ENCODE measurements at places on chromosomes 7 and 10. TPM values are rescaled to one million over a fixed set of nuclear protein-coding genes. Genes with fewer than 3 reads are reported as not detected.
A peak's percentile ranks its signal among the peaks of the same experiment; 100 is the strongest.

The NUTM2E gene
- total RNA-seq, result 0.06 TPM

DNA sequence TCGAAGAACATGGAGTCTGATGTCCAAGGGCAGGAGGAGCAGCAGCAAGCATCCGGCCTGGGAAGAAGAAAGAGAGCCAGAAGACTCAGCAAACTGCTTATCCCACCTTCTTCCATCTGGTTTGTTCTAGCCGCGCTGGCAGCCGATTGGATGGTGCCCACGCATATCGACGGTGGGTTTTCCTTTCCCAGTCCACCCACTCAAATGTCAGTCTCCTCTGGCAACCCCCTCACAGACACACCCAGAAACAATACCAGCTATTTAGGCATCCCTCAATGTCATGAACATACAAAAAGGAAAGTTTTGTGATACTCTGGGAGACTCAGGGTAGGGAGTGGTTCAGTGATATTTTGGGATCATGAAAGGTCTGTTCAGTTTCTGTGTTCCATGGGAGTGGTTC lies 139.6 kb downstream of the LYZL1 start:
- DNase-seq, result no peak

GRCh38 chr7:99497766-99498545 lies 2.1 kb downstream of the ZNF394 start:
- no peak for DNase-seq

GRCh38 chr7:71739520-71740173 lies 607.7 kb downstream of the GALNT17 start:
- DNase-seq, result no peak

DNA sequence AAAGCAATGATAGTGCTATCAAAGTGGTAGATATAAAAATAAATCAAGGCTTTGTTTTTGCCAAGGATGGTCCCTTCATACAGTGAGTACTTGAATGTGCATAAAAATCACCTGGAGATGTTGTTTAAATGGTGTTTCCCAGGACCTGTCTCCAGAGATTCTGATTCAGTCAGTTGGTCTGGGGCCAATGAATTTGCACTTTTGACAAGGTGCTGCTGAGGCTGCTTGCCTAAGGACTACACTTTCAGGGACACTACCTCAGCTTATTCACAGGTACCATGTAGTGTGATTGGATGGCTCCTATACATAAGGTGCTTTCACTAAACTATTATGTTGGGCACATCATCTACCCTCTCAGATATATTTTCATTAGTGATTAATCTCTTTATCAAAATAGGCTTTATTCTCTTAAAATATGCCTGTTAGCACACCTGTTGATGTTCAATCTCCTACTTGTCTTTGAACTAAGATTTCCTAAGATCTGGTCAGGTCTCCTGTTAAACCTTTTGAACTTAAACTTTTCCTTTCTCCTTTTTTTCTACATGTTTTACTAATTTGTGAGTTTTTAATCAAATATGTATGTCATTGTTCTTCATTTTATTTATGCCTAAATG lies 24.3 kb downstream of the CAPZA2 start:
- no peak for DNase-seq

The ASZ1 gene
- not detected for total RNA-seq

DNA sequence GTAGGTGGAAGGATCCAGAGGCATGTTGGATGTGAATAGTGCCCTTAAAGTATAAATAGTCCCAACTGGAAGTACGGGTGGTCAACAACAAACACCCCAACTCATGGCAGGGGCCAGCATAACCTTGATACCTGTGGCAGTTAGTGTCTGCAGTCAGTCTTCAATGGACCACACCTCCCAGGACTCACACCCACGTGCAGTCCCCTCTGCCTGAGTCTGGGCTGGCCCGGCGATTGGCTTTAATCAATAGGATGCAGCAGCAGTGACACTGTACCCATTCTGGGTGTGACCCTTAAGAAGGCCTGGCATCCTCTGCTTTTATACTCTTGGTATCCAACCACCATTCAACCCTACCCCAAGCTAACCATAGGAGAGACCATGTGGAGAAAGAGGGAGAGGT lies 18.6 kb downstream of the DRGX start:
- no peak for DNase-seq

The MBL2 gene
- not detected for total RNA-seq

DNA sequence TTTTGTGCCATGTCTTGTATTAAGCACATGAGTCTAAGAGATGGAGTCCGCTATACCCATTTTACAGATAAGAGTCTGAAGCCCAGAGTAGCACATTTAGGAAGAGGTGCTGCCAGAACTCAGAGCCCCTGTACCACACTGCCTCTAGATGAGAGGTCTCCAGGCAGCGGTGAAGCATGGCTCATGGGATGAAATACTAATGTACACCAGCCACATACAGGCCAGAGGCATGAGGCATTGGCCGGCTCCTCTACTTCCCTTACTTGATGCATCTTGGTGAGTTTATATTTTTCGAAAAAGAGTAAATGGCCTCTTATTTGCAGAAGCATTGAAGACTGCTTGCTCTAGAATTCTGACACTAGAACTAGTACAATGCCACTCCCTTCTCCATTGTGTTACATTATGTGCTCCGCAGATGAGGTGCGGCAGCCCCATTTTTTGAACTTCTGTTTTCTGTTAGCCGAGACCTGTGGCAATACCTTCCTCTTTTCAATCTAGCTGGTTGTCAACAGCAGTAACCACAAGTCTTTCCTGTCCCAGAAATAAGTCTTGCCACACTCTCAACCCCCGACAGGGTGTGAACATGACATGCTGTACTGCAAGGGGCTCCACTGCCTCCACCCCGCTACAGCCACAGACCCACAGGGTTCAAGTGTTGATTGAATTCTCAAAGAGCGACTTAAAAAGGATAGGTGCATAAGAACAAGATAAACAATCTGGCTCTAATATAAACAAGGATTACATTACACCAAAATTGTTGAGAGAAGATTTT lies 145.3 kb downstream of the CELF2 start:
- no peak for DNase-seq

The NPFFR1 gene
- total RNA-seq, result 0.03 TPM

- no peak for DNase-seq
Measured at GRCh38 chr10:114839901-114840300, 18.3 kb downstream of the FHIP2A start.

The SPDYE1 gene
- 0.09 TPM for total RNA-seq

GRCh38 chr7:27397503-27397902 lies 154.9 kb downstream of the EVX1 start:
- no peak for DNase-seq

The EGR2 gene
- 2.7 TPM for total RNA-seq

GRCh38 chr10:103618575-103619423 lies 125.3 kb downstream of the NEURL1 start:
- DNase-seq, result peak; percentile 46

The OPALIN gene
- total RNA-seq, result not detected

The ST8SIA6 gene
- 0.15 TPM for total RNA-seq

The CACNB2 gene
- total RNA-seq, result 5.1 TPM

GRCh38 chr10:16986406-16987205 lies 143.0 kb downstream of the CUBN start:
- no peak for DNase-seq

- DNase-seq, result no peak
Measured at GRCh38 chr10:9068003-9068402, 1013.5 kb downstream of the GATA3 start.

The POLR1F gene
- total RNA-seq, result 4.8 TPM

The PLPP4 gene
- not detected for total RNA-seq

DNA sequence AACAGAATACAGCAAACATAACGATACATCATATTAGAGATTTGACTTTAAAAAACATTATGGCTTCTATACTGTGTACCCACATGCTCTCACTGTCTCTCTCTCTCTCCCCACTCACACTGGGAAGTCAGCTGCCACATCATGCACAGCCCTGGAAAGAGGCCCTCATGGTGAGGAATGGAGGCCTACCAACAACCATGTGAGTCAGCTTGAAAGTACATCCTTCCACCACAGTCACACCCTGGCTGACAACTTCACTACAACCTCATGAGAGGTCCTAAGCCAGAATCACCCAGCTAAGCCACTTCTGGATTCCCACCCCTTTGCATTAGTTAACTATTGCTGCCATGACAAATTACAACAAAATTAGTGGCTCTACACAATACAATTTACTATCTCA lies 23.3 kb upstream of the GPR22 start:
- no peak for DNase-seq

GRCh38 chr7:12030116-12030515 lies 181.0 kb upstream of the TMEM106B start:
- no peak for DNase-seq

The CD36 gene
- 9.8 TPM for total RNA-seq

The WBP1L gene
- 27.3 TPM for total RNA-seq

DNA sequence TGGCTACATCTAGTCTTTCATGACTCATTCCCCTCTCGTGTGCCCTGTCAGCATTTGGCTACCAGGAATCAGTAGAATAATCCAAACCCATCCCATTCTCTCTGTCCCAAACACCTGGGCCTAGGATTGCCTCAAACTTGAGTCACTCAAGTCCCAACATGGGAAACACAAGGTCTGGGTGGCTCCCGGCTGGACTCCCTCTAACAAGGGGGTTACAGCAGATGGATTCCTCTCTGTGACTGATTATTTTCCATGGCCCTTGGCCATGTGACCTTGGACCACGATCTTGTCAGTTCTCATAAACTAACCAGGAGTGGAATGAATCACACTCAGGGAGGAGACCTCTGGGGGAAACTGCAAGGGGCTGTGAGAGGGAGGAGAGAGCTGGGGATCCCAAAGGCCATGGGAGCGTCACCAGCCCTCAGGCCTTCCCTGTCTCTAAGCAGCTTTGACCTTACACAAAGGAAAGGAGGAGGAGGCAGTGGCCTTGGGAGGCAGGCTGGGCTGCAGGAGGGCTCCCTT lies 533.1 kb downstream of the KCNMA1 start:
- no peak for DNase-seq

GRCh38 chr10:101797403-101798059 lies 14.3 kb upstream of the NPM3 start:
- no peak for DNase-seq

DNA sequence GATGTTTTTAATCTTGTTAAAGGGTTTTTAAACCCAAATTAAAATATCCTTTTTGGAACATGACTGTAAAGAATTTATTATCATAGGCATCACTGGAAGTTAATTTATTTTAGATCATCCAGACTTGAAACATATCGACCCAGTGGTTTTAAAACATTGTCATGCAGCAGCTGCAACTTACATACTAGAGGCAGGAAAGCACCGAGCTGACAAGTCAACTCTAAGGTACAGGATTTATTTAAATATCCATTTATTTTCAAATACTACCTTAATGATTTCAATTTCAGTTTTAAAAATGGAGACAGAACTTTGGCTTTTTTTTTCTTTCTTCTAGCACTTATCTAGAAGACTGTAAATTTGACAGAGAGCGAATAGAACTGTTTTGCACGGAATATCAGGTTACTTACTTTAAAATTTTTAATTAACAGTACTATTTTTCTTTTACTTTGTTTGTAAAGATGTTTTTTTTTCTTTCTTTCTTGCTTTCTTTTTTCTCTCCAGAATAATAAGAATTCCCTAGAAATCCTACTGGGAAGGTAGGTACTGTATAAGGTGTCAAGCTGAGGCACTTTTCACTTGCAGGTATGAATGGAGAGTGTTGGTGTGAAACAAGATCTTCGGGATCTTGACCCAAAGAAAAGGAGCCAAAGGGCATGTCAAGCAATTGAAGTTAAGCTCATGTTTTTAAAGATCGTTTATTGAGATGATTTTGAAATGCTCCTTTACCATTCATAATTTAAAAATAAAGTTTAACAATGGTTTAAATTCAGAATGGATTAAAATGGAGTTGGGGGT lies 1.8 kb downstream of the COMMD3 start:
- no peak for DNase-seq

Measured in pancreas (tissue), 10 donors.